ENCODE measurements at places on chromosomes 16 and 17.

DNA sequence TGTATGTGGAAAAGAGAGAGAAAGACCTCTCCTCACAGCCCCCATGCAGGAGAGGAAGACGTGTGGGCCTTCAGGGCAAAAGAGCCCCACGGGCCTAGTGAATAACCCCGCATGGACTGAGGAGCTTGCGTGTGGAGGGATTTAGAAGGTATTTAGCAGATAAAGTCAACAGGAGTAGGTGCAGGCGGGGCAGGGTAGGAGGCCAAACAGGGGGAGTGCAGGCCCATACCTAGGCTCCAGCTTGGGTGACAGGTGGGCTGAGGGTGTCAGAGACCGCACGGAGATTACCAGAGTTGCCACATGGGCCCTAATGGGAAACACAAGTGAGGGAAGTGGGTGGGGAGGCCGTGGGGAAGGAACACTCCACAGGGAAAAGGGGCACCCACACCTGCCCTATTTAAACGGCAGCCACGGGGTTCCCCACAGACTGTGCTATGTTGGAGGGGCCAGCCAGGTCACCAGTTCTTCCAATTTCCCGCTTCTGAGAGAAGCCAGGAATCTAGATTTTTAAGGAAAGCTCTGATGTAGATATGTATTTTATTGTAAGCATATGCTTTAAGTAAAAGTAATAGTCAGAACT is 8.2 kb upstream of the CNGB1 start:
- no peak for DNase-seq

GRCh38 chr17:40542558-40543411 is 22.5 kb downstream of the CCR7 start:
- peak; percentile 97 for DNase-seq

DNA sequence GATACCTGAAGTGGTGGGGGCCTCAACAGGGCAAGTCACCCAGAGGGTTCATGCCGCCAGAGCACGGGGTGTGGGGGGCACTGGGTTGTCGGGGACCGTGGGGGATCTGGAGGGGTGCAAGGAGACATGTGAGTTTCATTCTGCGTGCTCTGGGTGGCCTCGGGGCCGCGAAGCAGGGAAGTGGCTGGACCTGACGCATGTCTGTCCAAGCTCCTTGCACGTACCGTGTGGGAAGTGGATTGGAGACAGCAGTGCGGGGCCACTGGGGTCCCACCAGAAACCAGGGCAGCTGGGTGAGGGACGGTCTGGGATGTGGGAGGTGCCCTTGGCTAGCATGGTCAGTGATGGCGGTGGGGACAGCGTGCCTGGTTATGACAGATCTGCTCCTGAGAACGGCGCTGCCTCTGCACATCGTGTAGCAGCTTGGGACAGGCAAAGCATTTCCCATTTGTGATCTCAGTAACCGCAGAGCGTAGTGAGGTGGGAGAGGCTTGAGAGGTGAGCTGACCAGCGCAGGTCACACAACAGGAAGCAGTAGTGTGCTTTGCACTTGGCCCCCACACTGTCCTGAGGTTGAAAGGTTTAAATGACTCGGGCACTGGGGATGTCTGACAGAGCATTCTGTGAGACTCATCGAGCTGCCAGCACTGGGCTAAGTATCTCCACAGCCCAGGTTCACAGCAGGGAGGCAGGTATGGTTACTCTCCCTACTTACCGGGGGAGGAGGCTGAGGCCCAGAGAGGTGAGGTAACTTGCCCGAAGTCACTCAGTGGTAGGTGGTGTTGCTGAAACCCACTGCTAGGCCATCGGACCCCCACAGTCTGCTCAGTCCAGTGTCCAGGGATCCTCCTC is 114.4 kb downstream of the SOCS1 start:
- DNase-seq: no peak

- DNase-seq: no peak
These were observed 99.2 kb upstream of the KCNJ16 start for GRCh38 chr17:69975808-69976207.

- DNase-seq: no peak
These were observed 9.0 kb downstream of the RHBDL3 start for GRCh38 chr17:32274643-32275042.

DNA sequence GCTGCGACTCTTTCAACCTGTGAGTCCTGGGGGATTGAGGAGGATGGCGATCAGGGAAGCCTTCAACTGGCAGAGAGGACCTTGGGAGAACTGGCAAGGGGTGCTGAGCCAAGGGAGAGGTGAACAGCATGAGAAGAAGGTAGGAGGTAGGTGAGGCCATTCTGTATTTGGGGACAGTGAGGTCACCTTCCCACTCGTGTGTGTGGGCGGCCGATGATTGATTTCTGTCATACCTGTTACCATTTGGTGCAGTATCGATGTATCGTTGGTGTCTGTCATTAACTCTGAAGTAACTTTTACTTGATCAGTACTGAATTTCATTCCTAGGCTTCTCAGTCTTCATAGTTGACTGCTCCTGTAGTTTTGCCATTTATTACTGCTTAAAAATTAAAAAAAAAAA is 3.8 kb downstream of the ARSG start:
- DNase-seq: no peak

DNA sequence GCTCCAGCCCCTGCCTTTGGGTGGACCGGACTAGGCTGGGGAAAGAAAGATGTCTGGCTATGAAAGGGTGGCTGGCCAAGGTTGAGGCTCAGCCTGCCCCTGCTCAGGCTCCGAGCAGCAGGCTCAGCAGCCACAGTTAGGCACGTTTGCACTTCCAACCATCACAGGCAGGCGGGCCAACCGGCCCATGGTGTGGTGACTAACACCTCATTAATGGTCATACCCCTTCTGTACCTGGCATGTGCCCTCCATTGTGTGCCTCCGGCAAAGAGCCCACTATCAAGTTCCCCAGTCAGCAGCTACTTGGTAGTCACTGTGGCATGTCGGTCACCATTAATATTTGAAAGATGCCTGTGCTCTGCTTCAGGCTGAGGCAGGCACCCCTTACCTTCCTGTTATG is 6.7 kb downstream of the TBC1D24 start:
- DNase-seq: no peak

DNA sequence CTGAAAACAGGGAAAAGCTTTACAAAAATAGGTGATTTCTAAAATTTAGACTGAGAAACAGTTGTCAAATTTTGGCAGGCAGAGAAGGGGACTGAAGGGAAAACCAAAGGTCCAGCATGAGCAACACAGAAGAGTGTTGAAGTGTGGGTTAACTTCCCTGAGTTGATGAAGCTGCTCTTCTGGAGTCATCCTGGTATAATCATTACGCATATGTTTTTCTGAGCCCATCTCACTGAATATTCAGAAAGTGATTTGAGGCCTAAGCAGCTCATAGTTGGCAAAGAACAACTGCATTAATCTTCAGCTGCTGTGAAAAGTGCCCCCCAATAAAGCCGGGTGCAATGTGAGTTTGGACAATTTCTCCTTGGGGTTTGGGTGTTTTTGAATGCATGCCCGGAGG is 115.0 kb upstream of the RBBP6 start:
- no peak for DNase-seq

Data from right atrium auricular region (tissue), 2 donors.